WTC11 (cell line): ENCODE measurements at places on chromosomes 4 and X. TPM values are rescaled to one million over a fixed set of nuclear protein-coding genes. Genes with fewer than 3 reads are reported as not detected.

DNA sequence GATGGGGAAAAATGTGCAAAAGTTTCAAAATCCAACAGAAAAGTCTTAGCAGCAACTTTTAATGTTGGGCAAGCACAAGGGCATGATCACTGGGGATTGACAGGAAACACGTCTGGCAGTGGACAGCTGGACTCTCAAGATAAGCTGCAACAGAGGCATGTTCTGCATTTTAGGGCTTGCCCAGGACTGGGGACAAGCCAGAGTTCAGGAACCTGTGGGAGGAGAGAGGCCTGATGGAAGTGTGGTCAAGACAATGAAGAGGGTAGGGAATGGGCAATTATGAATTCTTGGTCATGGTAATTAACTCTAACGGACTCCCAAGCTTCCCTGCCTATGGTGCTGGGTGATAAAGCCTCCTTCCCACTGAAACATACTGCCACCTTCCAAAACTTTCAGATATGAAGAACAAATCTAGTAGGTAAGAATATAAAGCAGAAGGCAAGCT lies 48.4 kb downstream of the ANXA3 start:
- no peak for DNase-seq
- no peaks in the 10 kb centered on the region for H3K27me3 ChIP-seq
- H3K4me1 ChIP-seq = peaks cover 8% of the 10 kb centered on the region
- no peak overlapping the region for H3K4me3 ChIP-seq
- H3K27ac ChIP-seq = no peak overlapping the region

DNA sequence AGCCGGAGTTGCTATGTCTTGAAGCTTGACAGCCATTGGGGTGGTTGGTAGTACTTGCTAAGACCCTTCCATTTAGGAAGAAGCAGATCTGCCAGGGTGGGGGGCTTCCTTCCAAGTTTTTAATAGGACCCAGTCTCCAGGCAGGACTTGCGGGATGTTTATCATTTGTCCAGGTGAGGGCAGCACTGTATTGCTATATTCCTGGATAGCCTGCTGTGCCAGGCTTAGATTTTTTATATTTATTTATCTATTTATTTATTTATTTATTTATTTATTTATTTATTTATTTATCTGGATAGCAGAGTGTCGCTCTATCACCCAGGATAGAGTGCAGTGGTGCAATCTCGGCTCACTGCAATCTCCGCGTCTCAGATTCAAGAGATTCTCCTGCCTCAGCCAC lies 87.4 kb upstream of the CT45A1 start:
- no peak overlapping the region for H3K27ac ChIP-seq
- H3K27me3 ChIP-seq = no peaks in the 10 kb centered on the region
- DNase-seq = no peak
- H3K4me3 ChIP-seq = no peak overlapping the region
- H3K36me3 ChIP-seq = no peaks in the 10 kb centered on the region

DNA sequence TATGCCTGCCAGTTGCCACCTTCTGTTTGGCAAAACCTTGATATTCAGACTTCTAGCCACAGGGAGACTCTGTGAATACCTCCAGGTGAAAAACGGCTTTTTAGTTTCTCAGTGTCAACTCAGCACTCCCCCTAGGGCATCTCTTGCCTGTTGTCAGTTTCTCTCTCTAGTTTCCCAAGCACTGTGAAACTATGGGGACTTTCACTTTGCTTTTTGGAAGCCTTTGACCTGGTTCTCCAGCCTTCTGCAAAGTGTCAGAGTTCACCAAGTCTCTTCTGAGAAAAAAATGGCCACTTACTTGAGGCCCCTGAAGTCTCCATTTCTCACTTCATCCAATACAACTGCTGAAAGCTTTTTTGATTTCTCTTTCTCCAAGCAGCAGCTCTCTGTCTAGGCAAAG lies 521.5 kb downstream of the INPP4B start:
- H3K27ac ChIP-seq = no peak overlapping the region
- no peaks in the 10 kb centered on the region for H3K36me3 ChIP-seq
- DNase-seq = no peak
- no peak overlapping the region for H3K4me3 ChIP-seq
- no peaks in the 10 kb centered on the region for H3K27me3 ChIP-seq
- H3K4me1 ChIP-seq = peaks cover 11% of the 10 kb centered on the region

- H3K4me3 ChIP-seq = peak overlapping the region; percentile 58
- H3K27me3 ChIP-seq = peaks cover 5% of the 10 kb centered on the region; the same call in 1 of the 2 replicates
- H3K4me1 ChIP-seq = peaks cover 47% of the 10 kb centered on the region
- H3K27ac ChIP-seq = 0 out of 2 replicates have a peak overlapping the region, but pooled peaks have one; percentile 2
- H3K36me3 ChIP-seq = peaks cover 19% of the 10 kb centered on the region
- DNase-seq = no peak
Observed at GRCh38 chr4:4642496-4643000, 100.7 kb upstream of the STX18 start.

DNA sequence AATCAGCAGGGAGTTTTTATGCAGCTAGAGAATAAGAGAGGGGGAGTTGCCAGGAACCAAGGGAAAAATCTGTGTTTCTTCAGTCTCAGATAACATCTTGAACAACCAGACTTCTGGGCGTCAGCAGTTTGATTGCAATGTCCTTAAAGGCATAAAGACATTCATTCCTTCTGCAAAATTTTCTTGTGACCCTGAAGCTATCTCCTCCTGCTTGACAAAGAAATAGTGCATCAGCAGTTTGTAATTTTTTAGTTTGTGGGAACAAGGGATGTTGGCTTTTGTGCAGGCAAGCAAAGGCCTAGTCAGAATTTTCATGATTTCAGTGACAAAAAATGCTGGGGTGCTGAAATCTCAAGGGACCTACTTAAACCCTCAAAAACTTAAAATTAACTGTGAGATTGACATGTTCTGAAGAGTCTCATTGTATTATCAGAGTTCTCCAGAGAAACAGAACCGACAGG lies 125.8 kb upstream of the UNC5C start:
- no peak for DNase-seq
- H3K27me3 ChIP-seq = no peaks in the 10 kb centered on the region
- no peak overlapping the region for H3K4me3 ChIP-seq
- H3K27ac ChIP-seq = no peak overlapping the region
- H3K4me1 ChIP-seq = peaks cover 10% of the 10 kb centered on the region

DNA sequence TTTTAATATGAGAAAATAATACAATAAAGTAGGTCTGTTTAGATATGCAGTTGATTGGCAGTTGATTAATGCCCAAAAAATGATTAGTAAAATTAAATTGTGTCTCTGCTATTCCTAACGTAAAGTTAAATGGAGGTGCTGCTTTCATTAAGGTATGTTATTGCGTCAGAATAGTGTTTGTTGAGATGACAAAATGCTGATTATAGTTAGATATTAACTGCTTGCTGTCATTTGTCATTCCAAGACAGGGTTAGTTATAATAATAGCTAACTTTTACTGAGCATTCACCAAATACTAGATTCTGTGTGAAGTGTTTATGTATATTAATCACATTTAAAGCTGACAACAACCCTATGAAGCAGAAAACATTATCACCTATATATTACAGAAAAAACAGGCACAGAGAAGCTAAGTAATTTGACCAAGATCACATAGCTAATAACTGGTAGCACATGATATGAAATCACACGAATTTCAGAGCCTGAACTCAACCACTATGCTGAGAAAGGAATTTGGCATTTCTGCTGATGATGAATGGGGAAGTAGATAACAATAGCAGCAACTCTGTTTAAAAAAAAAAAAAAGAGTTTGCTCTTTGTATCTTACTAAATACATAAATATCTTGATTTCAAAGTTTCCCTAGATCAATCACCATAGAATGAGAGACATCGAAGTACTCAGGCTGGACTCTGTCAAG lies 59.7 kb upstream of the WDR44 start:
- H3K4me1 ChIP-seq = no peaks in the 10 kb centered on the region
- no peak for DNase-seq
- no peak overlapping the region for H3K27ac ChIP-seq
- no peak overlapping the region for H3K4me3 ChIP-seq

Gene SOWAHB
- 1.3 to 1.6 TPM (median 1.5 TPM) in 3 replicates for total RNA-seq

Gene PROM1
- total RNA-seq = 56.5 to 65.1 TPM (median 56.8 TPM) in 3 replicates

GRCh38 chrX:23013366-23013765 lies 13.6 kb downstream of the DDX53 start:
- H3K4me1 ChIP-seq = 0 out of 2 replicates have a peak, but pooled peaks cover under 1% of the 10 kb centered on the region
- no peak overlapping the region for H3K4me3 ChIP-seq
- H3K36me3 ChIP-seq = no peaks in the 10 kb centered on the region
- no peaks in the 10 kb centered on the region; the same call in 1 of the 2 replicates for H3K27me3 ChIP-seq
- DNase-seq = no peak

Gene LRCH2
- total RNA-seq = 3.5 to 3.8 TPM (median 3.5 TPM) in 3 replicates

Gene RAP2C
- 20.5 to 25.2 TPM (median 25.0 TPM) in 3 replicates for total RNA-seq

DNA sequence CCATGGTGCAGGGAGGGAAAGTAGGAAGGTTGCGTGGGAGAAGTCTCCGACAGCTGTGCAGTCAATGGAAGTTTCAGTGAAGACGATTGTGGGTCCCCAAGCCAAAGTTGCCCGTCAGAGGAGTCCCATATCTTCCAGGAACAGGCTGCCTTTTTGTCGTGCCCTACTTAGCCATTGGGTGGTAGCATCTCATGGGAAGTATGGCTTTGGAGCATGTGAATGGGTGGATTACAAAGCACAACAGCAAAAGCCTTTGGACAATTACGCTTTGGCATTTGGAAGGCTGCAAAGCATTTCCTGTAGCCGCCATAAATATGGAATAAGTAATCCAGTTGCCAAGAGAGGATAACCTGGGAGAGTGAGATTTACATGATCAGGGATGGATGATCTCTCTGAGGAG lies 300.7 kb upstream of the BOD1L1 start:
- H3K4me1 ChIP-seq = no peaks in the 10 kb centered on the region
- DNase-seq = no peak
- no peaks in the 10 kb centered on the region for H3K27me3 ChIP-seq
- no peak overlapping the region for H3K4me3 ChIP-seq
- no peaks in the 10 kb centered on the region for H3K36me3 ChIP-seq
- no peak overlapping the region for H3K27ac ChIP-seq

DNA sequence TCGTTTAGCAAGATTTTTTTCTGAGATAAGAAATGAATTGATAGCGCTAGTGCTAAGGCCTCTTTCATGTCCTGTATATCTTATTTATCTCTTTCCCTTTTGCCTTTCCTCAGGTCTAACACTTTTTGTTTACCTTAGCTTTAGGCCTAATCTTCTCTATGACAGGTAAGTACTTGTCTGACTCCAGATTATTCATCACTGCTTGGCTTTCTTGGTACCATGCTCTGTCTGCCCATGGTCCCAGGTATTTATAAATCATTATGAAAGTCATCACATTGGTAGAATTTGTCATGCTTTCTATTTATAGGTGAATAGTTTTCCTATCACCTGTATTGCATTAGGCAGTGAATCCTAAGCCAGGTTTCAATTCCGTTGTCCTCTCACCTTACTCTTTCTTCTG lies 99.5 kb upstream of the CTSO start:
- peak overlapping the region; percentile 33; the same call in 1 of the 2 replicates for H3K27ac ChIP-seq
- H3K27me3 ChIP-seq = no peaks in the 10 kb centered on the region
- no peak overlapping the region for H3K4me3 ChIP-seq
- H3K4me1 ChIP-seq = no peaks in the 10 kb centered on the region

Gene SUPT20HL1
- total RNA-seq = not detected in 3 replicates

Gene SERTM2
- 0.18 to 0.41 TPM (median 0.37 TPM) in 3 replicates for total RNA-seq

- H3K27me3 ChIP-seq = no peaks in the 10 kb centered on the region; the same call in 1 of the 2 replicates
- peak; percentile 41 for DNase-seq
- peak within 1 kb of the TSS; percentile 90 for H3K4me3 ChIP-seq
- no peaks in the 10 kb centered on the region for H3K36me3 ChIP-seq
- H3K4me1 ChIP-seq = peaks cover 26% of the 10 kb centered on the region
- no peak within 1 kb of the TSS for H3K27ac ChIP-seq
Observed at GRCh38 chrX:111095974-111096895, at the start of gene PAK3. Gene PAK3 (plus strand): TSS chrX:111096191. CDS start chrX:111123104, 26,913 bp downstream.

GRCh38 chr4:21191317-21191716 lies 491.1 kb downstream of the PACRGL start:
- H3K4me3 ChIP-seq = no peak overlapping the region
- peaks cover 21% of the 10 kb centered on the region for H3K4me1 ChIP-seq
- no peaks in the 10 kb centered on the region for H3K27me3 ChIP-seq
- no peak overlapping the region for H3K27ac ChIP-seq
- H3K36me3 ChIP-seq = no peaks in the 10 kb centered on the region

GRCh38 chr4:178339769-178340168 lies 897.5 kb upstream of the AGA start:
- no peaks in the 10 kb centered on the region for H3K4me1 ChIP-seq
- H3K36me3 ChIP-seq = no peaks in the 10 kb centered on the region
- no peak overlapping the region for H3K27ac ChIP-seq
- H3K27me3 ChIP-seq = no peaks in the 10 kb centered on the region
- no peak for DNase-seq

GRCh38 chrX:124232523-124233201 lies 99.8 kb upstream of the TEX13D start:
- no peak for DNase-seq
- H3K4me3 ChIP-seq = no peak overlapping the region
- peaks cover 21% of the 10 kb centered on the region for H3K27me3 ChIP-seq

GRCh38 chr4:183012879-183013729 lies 86.0 kb upstream of the WWC2 start:
- peak overlapping the region; percentile 69 for H3K4me3 ChIP-seq
- peaks cover 11% of the 10 kb centered on the region for H3K4me1 ChIP-seq
- H3K27me3 ChIP-seq = no peaks in the 10 kb centered on the region; the same call in 1 of the 2 replicates
- DNase-seq = peak; percentile 21
- no peak overlapping the region for H3K27ac ChIP-seq

Gene KLHL15
- total RNA-seq = 6.6 to 7.4 TPM (median 7.2 TPM) in 3 replicates

GRCh38 chrX:149572743-149573142 lies 14.5 kb downstream of the MAGEA9B start:
- H3K4me1 ChIP-seq = no peaks in the 10 kb centered on the region; the same call in 1 of the 2 replicates
- no peaks in the 10 kb centered on the region for H3K36me3 ChIP-seq
- no peak overlapping the region for H3K4me3 ChIP-seq
- no peak overlapping the region for H3K27ac ChIP-seq
- no peaks in the 10 kb centered on the region; the same call in none of the 2 replicates for H3K27me3 ChIP-seq

DNA sequence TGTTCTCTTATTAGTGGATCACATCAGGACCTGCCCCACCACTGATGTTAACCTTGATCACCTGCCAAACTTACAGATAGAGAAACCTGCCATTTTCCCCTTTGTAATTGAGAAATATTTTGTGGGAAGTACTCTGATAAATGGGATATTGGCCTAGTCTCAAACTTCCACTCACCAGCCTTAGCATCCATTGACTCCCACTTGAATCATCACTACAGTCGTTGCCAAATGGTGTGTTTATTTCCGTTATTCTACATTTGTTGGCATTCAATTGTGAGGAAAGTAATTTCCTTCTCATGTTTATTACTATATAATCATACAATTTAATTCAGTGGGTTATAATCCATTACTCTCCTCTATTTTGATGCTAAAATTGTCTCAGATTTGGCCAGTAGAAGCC lies 156.4 kb upstream of the CXCL13 start:
- DNase-seq = no peak
- no peak overlapping the region for H3K27ac ChIP-seq
- no peaks in the 10 kb centered on the region for H3K36me3 ChIP-seq
- no peak overlapping the region for H3K4me3 ChIP-seq
